ENCODE measurements at places on chromosomes 2 and 18.

- peak; percentile 45 for DNase-seq
Measured at GRCh38 chr2:84879584-84880394, 1.1 kb downstream of the TRABD2A start.

DNA sequence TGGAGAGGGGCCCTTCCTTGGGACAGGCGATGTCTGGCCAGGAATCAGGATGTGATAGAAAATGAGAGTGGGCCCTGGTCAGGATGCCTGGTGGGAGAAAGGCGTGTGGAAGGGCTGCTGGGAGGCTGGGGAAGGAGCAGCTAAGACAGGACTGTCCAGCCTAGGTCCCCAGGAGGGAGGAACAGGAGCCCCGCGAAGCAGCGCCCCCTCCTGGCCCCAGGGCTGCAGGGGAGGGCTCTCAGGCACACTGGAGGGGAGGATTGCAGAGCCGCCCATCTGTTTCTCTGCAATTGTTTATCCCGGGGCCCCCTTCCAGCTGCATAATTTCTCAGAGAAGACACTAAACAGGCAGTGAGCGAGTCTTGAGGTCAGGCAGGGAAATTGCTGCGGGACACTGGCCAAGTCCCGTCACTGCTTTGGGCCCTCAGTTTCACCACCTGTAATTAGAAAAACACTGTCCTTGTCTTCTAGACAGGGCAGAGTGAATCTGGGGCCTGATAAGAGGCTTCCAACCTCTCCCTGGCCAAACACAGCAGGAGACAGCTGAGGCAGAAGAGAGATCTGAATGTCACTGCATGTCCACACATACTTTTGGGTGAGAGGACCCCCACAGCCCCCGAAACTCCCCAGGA is 3.9 kb upstream of the NPPC start:
- no peak for DNase-seq

DNA sequence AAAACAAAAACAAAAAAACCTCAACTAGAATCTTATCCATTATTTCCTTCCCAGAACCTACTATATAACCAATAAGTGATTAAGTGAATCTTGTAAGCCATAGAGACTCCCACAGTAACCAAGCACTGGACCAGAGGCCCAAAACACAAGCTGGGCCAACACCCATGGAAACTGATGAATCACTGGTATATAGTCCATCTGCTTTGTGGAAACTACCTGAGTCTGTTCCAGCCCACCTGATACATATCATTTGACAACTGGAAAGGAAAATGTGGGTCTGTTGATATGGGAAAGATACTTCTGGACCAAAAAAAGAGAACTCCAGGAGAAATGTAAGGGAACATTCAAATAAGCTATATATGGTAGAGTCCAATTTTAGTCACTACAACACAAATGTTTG is 252.8 kb downstream of the MREG start:
- no peak for DNase-seq

DNA sequence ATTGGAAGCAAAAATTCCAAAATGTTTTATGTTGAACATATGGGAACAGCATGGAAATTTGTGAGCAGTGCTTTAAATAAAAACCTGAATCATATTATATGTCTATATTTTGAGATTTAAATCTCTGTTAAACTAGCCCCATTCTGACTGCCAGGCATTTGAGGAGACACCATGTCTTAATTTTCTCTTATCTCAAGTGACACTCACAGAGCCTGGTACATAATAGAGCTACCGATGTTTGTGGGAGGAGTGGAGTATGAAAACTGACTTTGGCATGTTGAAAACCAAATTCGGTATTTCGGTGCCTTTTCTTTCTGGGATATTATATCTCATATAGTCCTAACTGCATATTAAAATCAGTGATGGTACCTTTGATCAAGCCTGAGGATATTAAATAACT is 124.1 kb downstream of the PTPRM start:
- DNase-seq, result no peak

DNA sequence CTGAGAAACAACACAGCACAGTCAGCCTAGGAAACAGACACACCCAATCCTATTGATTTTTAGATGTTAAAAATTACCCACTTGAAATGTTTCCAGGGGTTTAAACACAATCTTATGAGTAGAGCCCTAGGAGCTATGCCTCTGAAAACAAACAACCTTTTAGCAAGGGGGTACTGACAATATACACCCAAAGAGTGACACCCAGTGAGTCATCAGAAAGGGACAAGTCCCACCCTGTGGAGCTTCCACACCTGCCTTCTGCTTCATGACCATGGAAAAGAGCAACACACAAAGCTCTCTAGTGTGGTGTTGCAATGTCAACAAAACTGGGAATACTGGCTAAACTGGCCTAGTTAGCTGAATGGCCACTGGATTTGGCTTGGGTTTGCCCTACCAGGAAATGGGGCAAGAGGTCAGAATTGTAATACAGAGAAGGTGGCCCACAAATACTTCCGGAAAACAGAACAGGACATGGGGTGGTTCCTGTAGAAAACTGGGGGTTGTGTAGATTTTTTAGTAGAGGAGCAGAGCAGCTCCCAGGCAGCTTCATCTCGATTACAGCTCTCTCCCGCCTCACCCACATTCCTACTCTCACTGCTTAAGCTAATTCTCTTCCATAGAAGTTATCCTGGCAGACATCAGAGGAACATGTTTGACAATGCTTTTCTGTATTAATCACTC is 98.2 kb downstream of the GAREM1 start:
- DNase-seq, result no peak

DNA sequence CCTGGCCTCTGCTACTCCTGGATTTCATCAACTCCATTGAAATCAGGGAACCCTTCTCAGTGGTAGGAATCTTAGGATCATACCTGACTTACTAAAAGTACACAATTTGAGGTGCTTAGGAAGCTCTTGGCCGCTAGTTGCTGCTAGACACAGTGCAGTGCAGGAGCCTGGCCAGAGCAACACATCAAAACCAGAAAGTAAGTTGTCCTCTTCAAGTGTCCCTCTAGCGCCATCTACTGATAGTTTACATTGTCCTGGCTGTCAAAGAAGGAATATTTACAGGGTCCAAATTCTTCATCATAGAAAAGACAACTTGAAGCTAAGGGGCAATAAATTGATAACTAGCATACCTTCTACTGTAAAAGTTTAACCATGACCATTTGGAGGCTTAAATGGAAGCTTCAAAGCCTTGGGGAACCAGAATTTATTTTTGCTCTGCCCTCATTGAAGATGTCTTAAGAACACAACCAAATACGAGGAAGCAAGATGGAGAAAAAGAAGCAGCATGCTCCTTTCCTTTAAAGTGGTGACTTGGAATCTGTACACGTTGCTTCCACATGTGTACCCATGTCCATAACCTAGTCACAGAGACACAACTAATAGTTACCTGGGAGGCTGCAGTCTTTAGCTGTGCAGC is 889.1 kb upstream of the GCFC2 start:
- peak; percentile 73 for DNase-seq

DNA sequence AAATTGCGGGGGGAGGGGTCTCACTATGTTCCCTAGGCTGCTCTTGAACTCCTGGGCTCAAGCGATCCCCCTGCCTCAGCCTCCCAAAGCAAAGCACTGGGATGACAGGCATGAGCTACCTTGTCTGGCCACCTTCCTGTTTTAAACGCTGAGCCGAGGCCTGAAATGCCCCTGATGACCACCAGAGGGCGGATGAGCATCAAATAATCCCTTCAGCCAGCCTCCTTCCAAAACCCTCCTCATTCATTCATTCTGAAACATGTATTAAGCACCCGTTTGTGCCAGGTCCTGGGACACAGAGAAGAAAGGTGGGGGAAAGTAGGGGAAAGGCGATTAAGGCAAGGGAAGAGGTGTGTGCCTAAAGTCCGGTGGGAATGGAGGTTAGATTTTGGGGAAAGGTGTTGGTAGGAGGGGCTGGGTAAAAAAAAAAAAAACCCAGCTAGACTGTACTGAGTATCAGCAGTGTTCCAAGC is 30.7 kb upstream of the PTMA start:
- DNase-seq, result peak; percentile 92

DNA sequence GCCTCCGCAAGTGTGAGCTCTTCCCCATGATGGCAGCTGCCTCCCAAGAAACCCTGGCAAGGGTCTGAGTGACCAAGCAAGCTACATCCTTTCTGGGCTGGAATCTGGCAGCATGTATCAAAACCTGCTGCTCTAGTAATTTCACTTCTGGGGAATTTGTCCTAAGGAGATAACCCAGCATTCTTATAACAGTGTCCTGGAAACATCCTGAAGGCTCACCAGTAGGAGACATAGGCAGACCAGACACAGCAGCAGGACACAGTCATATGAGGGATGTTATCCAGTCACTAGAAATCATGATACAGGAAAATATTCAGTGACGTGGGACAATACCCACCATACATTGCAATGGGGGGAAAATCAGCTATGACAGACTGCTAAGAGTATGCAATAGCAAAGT is 64.5 kb downstream of the CRACDL start:
- no peak for DNase-seq

GRCh38 chr2:150027164-150027563 is 439.6 kb upstream of the MMADHC start:
- no peak for DNase-seq

- no peak for DNase-seq
Measured at GRCh38 chr2:65522922-65523321, 90.5 kb upstream of the SPRED2 start.

GRCh38 chr2:240873098-240873788 is 4.6 kb downstream of the AGXT start:
- no peak for DNase-seq

DNA sequence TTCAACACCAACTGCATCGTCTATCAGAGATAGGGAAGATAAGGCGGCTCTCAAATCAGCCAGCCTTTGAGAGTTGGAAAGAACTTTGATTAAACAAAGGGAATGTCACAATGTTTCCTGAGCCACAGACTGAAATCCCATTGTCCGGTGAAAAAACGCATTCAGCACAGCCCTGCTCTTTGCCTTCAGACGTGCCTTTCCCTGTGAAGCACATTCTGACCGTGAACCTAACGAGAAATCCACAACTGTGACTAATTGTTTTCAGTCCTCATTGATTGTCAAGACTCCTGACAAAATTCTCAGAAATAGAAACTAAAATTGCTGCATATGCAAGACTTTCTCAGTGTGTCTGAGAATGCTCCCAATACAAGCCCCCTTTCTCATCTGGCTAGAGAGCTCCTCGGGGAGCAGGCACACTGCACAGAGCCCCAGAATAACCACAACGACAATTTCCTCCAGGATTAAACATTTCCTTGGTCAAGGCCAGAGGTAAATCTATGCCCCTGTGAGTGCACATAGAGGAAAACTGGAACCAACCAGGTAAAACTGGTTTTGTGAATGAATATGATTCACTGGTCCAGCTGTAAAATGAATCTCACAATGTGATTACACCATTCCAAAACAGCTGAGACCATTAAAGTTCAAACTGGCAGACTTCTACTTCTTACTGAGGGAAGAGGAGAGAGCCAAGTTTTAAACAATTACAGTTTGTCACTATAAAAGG is 561.9 kb upstream of the ID2 start:
- DNase-seq, result no peak

DNA sequence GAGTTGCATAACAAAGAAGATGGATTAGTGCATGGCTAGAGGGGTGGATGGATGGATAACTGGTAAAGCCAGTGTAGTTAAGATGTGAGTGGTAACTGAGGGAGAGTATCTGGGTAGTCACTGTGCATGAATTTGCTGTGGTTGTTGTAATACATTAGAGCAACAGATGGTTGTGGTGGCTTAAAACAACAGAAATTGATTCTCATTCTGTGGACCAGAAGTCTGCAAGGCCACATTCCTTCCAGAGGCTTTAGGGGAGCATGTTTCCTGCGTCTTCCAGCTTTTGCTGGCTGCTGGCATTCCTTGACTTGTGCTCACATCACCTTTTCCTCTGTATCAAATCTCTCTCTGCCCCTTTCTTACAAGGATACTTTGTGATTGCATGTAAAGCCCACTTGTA is 155.4 kb downstream of the ASB1 start:
- DNase-seq, result no peak

GRCh38 chr2:207617011-207617671 is 8.1 kb downstream of the METTL21A start:
- no peak for DNase-seq

GRCh38 chr2:235639428-235639773 is 145.6 kb downstream of the AGAP1 start:
- DNase-seq, result peak; percentile 27

GRCh38 chr18:36420826-36421225 is 123.3 kb downstream of the FHOD3 start:
- DNase-seq, result no peak

DNA sequence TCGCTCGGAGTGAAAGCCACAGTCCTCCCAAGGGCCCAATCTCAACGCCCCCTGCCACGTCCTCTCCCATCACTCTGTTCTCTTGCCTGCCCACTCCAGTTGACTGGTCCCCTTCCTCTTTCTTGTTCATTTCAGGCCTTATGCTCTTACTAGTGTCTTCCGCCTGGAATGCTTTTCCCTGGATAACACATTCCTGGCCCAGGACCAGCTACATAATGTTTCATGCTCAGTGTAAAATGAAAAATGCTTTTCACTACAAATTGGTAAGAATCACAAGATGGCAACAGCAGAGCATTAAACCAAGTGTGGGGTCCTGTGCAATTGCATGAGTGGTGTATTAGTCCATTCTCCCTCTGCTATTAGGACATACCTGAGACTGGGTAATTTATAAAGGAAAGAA is 417.2 kb upstream of the KLHL29 start:
- DNase-seq, result no peak

DNA sequence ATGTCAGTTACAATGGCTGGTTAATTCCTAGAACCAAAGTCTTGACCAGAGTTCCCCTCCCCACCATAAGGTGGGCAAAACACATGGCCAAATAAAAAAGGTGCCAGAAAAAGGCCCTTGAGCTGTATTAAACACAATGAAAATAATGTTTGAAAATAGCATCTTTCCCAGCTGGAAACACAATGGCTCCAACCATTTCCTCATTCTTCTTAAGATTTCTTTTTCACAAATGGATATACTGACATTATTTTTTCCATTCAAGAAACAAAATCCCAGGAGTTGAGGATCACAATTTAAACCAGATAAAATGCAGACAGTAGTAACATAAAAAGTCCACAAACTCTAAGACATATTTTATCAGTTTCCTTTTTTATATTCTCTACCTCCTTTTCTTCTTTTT is 143.8 kb downstream of the EXOC6B start:
- DNase-seq, result no peak

DNA sequence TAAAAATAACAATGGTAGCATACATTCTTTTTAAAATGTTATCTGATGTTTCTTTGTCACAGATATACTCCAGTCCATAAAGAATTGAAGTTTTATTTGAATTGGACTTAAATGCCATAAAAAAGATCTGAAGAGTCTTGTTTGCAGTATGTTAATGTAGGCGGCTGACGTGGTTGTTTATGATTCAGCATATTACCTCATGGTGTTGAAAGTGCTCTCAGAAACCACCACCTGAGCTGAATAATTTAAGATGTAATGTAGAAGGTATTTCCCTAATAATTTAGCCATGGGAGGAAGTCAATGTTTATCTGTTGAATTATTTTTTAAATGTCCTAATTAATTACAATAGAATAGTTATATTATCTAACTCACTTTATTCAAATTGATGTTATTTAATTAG is 58.6 kb upstream of the CHN1 start:
- DNase-seq, result no peak
